Dorsolateral prefrontal cortex (tissue), 122 donors: ENCODE measurements at places on chromosomes 16 and 17.

- no peak for DNase-seq
Observed at GRCh38 chr17:17028059-17028877, 14.0 kb upstream of the MPRIP start.

- DNase-seq: no peak
Observed at GRCh38 chr17:75959051-75959838, 18.4 kb upstream of the FBF1 start.

- no peak for DNase-seq
Observed at GRCh38 chr17:81386141-81386645, 9.1 kb upstream of the BAHCC1 start.

DNA sequence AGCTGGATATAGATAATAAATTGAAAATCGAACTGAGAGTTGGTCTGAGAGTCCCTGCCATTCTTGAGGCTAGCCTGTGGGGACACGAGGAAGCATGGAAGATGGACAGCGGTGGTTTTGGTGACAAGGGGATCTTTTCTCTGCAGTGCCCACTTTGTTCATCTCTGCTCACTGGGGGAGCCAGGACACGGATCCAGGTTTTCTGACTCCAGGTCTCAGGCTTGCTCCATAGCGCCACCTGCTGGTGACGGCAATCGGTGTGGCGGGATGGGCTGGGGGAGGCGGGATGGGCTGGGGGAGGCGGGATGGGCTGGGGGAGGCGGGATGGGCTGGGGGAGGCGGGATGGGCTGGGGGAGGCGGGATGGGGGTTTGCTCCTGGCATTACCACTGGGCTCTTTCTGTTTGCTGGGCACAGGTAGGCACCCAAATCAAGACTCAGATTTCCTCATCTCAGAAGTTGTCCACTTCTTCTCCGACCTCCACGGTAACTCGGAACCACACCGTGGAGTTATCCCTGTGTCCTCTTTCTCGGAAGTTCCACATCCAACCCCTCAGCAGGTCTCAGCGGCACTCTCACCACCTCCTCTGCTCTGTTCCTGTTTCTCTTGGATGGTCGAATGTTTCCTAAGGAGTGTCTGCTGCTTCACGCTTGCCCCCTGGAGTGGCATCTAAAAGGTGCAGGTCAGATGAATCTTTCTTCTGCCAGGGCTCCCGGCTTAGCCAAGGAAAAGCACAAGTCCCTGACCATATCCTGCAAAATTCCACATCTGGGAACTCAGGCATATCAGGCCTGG lies 142.4 kb downstream of the CYLD start:
- no peak for DNase-seq

- DNase-seq: no peak
Observed at GRCh38 chr17:77679589-77679988, 278.9 kb upstream of the TNRC6C start.

- no peak for DNase-seq
Observed at GRCh38 chr16:89658221-89658879, 714 bp downstream of the SPATA33 start.

DNA sequence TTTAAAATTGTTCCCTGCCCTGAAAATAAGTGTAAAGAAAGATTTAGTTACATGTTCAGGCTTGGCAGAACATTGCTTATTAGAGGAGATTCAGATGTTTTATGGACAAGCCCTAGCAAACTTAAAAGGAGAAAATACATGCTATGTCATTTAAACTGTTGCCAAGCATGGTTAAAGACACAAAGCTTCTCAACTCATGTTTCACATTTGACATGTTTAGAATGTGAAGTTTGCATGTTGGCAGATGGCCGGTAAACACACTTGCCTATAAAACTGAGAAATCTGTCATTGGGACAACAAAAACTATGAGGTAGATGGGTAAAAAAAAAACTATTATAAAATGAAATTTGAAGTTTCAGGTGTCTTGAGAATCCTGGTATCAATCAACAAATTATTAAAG lies 5.8 kb downstream of the KRTAP29-1 start:
- DNase-seq: no peak

- DNase-seq: no peak
Observed at GRCh38 chr16:89584768-89585549, 9.4 kb downstream of the CPNE7 start.

- DNase-seq: peak; percentile 31
Observed at GRCh38 chr16:4272114-4272956, 488 bp downstream of the TFAP4 start.

DNA sequence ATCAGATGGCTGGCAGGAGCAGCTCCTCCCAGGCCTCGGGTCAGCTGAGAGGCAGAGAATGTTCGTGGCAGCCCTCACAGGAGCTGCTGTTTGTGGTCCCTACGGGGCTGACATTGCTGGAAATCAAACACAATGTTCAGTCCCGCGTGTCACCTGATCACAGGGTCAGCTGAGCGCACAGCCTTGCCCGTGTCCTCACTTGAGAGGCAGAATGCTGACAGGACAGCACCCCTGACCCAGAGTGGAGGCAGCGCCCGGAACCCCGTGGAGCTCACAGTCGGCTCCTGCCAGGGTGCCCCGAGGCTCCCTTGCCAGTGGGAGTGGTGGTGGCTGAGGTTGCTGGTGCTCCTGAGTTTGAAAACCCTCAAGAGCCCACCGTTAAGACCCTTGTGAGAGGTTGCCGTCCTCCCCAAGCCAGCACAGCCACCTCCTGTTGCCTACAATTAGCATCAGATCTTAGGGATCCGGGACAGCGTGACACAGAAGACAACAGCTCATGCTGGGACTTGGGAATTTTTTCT lies 3.6 kb upstream of the CHMP6 start:
- no peak for DNase-seq

- DNase-seq: no peak
Observed at GRCh38 chr17:7579001-7579833, at the start of gene CD68. CD68 (plus strand) TSS chr17:7579638; CDS start chr17:7579678, 40 bp downstream.

DNA sequence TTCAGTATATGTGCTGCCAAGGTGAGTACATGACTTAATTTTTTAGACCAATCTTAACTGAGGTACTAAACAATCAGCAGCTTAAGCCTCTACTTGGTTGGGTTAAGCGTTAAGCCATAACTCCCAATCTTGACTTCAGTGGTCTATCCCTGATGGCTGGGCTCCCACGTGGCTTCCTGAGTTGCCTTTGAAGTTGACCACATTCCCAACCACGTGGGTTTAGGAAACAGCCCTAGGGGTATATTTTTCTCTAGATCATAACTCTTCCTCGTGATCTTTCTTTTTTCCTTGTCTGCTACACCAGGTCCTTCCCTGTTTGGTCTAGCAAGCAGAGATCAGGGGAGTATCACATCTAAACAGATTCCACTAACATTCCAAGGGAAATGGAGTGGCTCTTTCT lies 20.1 kb upstream of the PIRT start:
- DNase-seq: no peak

DNA sequence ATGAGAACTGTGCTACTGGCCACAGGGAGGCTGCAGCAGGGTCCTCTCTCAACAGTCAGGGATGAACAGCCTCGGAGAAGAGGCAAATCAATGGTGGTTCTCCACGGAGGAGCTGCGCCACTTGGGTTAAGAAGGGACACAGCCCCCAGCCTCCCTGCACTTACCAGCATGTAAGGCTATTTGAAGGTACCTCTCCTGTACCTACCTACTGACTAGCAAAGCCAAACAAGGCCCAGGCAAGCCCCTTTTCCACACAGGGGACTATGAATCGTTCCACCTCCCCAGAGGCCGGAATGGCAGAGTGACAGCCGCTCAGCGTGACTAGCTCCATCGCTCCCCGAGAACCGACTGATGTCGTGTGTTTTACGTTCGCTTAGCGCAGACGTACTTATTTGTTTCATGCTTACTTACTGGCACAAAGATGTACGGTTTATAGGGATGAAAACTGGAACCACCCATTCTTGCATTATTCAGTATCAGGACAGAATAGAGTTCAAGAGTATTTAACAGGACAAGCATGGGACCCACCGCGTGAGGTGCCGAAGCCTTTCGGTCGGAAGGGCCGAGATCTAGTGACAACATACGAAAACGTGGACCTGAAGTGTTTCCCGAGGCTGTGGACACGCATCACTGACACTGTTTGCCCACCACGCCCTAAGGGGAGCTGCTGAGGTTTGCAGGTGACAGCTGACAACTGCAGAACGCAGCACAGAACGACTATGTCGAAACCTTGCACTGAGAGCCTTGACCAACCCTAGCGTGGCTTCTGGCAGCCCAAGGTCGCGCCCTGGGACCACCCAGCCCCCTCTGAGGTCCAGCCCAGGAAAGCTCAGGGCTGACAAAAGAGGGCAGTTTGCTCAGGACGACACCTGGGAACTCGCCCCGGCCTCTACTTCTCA lies 1.0 kb downstream of the TEPSIN start:
- no peak for DNase-seq

DNA sequence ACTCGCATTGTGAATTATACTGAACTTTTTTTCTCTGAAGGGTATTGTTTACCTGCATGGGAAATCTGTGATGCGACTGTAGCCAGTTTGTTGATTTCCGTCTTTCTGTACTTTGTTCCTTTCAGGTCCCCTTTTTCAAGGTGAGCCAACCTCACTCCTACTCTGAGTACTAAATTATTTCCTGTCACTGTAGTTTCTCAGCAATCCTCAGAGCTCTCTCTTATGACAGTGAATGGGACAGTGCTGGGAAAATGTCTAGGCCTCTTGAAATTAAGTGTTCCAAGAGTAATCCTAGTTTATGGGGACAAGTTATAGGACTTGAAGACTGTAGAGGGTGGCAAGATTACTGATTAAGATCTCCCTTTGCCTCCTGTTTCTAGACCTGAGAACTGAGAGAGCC lies 167.6 kb downstream of the CNTNAP4 start:
- DNase-seq: no peak

- no peak for DNase-seq
Observed at GRCh38 chr16:66475232-66475631, 48.1 kb downstream of the BEAN1 start.

DNA sequence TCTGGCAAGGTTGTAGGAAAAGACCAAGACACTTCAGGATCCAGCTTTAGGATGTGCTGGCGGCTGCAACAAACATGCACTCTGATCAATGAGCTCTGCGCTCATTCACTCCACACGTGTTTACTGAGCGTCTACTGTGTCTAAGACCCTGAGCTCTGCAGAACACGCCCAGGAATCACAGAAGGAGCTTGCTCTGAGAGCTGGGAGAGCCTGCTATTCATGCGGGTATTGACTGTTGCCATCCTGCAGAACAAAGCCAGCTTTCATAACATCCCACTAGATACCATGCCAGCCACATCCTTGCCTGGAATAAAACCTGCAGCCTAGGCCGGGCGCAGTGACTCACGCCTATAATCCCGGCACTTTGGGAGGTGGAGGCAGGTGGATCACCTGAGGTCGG lies 44.1 kb downstream of the NXN start:
- DNase-seq: no peak

DNA sequence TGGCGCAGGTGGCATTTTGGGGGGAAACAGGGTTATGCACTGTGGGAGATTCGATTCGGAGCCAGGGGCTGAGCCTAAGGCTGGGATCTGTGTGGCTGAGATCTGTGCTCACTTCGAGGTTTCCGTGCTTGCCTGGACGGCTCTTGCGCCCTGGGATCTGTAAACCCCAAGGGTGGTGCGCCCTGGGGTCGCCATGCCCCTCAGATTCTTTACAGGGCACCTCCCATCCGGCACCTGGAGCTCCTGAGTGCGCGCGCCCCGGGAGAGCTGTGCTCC lies 377 bp downstream of the SLC13A5 start:
- DNase-seq: no peak

GRCh38 chr17:37490022-37490587 lies 414 bp downstream of the DUSP14 start:
- no peak for DNase-seq

GRCh38 chr16:69762814-69763598 lies 874 bp downstream of the WWP2 start:
- DNase-seq: no peak

- DNase-seq: peak; percentile 87
Observed at GRCh38 chr16:57648581-57649442, 19.3 kb upstream of the ADGRG3 start.

DNA sequence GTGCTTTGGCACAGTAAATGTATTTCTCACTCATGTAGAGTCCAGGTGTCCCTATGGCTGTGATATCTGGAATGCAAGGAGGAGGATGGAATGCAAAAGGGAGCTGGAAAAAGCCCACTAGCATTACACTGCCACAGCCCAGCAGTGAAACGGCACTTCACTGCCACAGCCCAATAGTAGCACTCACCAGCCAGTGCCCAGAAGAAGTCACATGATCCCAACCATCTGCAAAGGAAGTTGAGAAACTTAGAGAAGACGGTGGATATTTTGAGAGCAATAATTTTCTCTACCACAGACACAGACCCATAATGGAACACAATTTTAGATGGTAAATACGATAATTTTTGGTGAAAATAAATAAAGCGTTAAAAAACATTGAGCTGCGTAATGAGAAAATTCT lies 51.8 kb downstream of the C16orf82 start:
- no peak for DNase-seq

- no peak for DNase-seq
Observed at GRCh38 chr16:30356401-30357084, 1.4 kb upstream of the CD2BP2 start.

- no peak for DNase-seq
Observed at GRCh38 chr17:75428543-75429469, 23.3 kb upstream of the GRB2 start.

- no peak for DNase-seq
Observed at GRCh38 chr17:50768346-50768761, 1.0 kb upstream of the ANKRD40CL start.

DNA sequence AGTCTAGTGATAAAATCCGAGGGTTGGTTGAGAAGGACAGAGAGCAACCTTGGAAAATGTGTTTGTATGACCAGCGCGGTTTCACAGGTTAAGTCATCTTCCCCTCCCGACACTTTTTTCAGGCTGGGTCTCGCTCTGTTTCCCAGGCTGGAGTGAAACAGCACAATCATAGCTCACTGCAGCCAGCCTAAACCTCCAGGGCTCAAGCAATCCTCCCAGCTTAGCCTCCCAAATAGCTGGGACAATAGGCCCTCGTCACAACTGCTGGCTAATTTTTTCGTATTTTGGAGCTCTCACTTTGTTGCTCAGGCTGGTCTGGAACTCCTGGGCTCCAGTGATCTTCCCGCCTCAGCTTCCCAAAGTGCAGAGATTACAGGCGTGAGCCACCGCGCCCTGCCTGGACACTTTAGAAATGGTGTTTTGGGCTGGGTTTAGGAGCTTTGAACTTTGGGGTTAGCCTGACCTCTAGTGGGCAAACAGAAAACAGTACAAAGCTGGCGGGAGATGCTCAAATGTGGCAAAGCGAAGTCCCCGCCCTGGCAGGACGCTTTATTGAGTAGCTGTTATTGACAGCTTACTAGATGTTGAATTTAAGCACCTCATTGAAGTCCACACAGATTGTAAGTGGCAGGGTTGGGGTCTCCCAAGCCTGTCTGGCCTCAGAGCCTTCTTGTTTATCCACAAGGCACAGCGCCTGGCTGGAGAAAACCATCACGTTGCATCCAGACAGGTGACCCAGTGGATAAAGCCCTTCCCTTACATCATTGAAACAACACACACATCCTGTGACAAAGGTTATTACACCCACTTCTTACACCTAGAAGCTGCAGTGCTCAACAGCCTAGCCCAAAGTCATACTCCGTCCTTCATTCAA lies 34.7 kb upstream of the RBBP6 start:
- DNase-seq: peak; percentile 65

- DNase-seq: no peak
Observed at GRCh38 chr16:67206838-67207248, 7.9 kb downstream of the ELMO3 start.
